Transverse colon (tissue), 4 donors: ENCODE measurements at places on chromosomes 13 and 19. TPM values are rescaled to one million over a fixed set of nuclear protein-coding genes. Genes with fewer than 3 reads are reported as not detected.

ZFP14 gene
- 6.1 TPM for total RNA-seq

DNA sequence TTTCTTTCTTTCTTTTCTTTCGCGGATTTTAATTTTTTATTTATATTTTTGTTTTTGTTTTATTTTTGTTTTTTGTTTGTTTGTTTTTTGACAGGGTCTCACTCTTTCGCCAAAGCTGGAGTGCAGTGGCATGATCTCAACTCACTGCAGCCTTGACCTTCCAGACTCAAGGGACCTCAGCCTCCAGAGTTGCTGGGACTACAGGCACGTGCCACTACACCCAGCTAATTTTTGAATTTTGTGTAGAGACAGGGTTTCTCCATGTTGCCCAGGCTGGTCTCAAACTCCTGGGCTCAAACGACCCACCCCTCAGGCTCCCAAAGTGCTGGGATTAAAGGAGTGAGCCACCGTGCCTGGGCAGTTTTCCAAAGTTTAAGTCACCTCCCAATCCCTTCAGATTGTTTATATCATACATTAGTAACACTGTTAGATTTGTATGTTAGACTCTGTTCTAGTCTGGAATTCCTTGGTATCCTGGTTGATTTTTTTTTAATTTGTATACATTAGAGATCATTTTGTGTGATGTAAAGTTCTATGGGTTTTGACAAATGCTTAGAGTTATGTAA lies 597.3 kb downstream of the DCT start:
- H3K27me3 ChIP-seq, result no peaks in the 10 kb centered on the region
- no peak overlapping the region for H3K27ac ChIP-seq
- no peak for DNase-seq
- H3K4me1 ChIP-seq, result no peaks in the 10 kb centered on the region
- H3K36me3 ChIP-seq, result no peaks in the 10 kb centered on the region
- H3K4me3 ChIP-seq, result no peak overlapping the region

NRTN gene
- 1.6 TPM for total RNA-seq

DLL3 gene
- not detected for total RNA-seq

DNA sequence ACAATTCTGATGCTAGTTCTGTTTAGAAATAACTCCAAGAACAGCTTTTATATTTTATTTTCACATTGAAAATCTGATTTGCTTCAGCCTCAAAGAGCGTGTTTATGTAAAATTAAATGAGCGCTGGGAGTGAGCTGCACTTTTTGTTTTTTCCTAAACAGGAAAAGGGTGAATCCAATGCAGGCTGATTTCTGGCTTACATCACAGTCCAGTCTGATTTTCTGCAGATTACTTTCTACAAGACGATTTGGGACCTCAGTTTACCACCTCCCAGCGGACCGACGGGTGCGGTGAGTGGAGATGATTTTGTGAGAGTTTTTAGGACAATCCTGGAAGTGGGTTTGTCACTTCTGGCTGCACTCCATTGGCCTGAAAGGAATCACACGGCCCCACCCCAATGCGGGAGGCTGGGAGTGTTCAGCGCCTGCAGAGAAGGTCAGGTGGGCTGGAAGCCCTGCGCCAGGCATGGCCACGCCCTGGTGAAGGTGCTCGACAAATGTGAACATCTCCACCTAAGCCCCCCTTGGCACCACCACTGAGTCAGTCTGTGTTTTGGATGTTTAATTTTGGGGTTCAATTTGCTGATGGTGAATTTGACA lies 90.1 kb downstream of the ANKRD10 start:
- H3K27me3 ChIP-seq, result no peaks in the 10 kb centered on the region
- no peaks in the 10 kb centered on the region for H3K36me3 ChIP-seq
- H3K4me1 ChIP-seq, result no peaks in the 10 kb centered on the region
- H3K27ac ChIP-seq, result no peak overlapping the region
- no peak overlapping the region for H3K4me3 ChIP-seq

DNA sequence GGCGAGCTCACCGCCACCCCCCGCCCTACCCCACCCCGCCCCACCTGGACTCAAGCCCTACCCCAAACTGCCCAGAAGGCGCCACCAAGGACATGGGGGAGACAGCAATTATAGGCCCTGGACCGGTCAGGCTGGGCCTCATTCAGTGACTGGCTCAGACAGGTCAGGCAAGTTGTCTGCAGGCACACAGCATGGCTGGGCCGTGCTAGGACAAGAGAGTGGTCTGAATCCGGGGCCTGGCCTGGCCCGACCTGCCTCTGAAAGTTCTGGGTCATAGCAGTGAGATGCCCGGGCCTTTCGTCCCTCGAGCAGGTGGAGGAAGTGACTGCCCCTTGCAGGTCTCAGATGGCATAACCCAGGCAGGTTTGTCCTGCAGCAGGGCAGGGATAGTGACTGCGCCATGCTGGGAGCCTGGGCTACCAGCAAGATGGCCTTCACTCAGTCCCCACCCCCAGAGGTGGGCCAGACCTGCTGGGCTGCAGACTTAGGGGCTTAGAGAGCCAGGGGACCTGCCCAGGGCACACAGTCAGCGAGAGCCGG lies 21.0 kb downstream of the COMP start:
- H3K4me3 ChIP-seq, result no peak overlapping the region
- no peaks in the 10 kb centered on the region for H3K27me3 ChIP-seq
- H3K36me3 ChIP-seq, result no peaks in the 10 kb centered on the region

DNA sequence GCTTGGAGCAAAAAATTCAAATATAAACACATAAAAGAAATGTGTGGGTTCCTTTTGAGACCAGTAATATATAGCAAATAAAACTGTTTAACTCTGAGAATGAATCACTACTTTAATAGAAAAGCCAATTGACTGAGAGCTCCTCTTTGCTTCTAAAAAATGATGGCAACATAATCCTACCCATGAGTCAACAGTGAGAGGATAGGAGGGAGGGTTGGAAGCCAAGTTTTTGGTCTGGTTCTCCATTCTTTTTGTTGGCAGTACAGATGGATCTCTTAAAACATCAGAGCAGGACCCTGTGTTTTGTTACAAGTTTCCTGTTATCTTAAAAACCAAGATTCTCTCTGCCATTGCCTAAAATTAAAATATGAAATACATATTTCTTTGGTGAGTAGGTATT lies 50.0 kb upstream of the POSTN start:
- DNase-seq, result no peak
- no peaks in the 10 kb centered on the region for H3K27me3 ChIP-seq

SIAH3 gene
- total RNA-seq, result not detected

- no peaks in the 10 kb centered on the region for H3K27me3 ChIP-seq
- peaks cover 24% of the 10 kb centered on the region for H3K4me1 ChIP-seq
- no peak overlapping the region for H3K4me3 ChIP-seq
- no peaks in the 10 kb centered on the region for H3K36me3 ChIP-seq
- no peak for DNase-seq
Observed at GRCh38 chr19:40641281-40641680, 40.1 kb downstream of the LTBP4 start.

SYT3 gene
- total RNA-seq, result 0.64 TPM

- no peak overlapping the region for H3K4me3 ChIP-seq
- H3K27ac ChIP-seq, result peak overlapping the region; percentile 25
- DNase-seq, result no peak
- H3K4me1 ChIP-seq, result peaks cover 22% of the 10 kb centered on the region
- H3K27me3 ChIP-seq, result no peaks in the 10 kb centered on the region
- H3K36me3 ChIP-seq, result no peaks in the 10 kb centered on the region
Observed at GRCh38 chr19:35449359-35450043, 1.4 kb downstream of the FFAR2 start.

DNA sequence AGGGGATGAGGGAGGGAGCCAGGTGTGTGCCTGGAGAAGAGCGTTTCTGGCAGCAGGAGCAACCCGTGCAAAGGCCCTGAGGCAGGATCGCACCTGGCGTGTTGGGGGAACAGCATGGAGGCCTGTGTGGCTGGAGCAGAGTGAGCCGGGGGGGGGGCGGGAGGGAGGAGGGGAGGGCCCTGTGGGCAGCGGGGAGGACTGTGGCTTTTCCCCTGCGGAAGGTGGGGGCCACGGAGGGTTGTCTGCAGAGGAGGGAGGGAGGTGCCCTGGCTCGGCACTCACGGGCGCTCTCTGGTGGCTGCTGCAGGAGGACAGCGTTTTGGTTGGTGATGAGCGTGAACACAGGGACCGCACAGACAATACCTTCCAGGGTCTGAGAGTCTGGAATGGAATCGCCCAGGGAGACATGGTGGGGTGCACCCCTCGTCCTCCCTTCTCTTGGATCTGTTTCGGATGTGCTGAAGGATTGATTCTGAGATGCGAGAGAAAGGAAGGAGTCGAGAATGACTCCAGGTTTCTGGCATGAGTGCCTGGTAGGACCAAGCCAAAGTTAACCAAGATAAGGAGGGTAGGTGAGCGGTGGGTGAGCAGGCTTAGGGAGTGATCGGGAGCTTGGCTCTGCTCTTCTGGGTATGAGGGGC lies 6.5 kb downstream of the RAB11B start:
- no peaks in the 10 kb centered on the region for H3K36me3 ChIP-seq
- H3K4me3 ChIP-seq, result no peak overlapping the region
- H3K27ac ChIP-seq, result no peak overlapping the region
- H3K27me3 ChIP-seq, result no peaks in the 10 kb centered on the region

CAMSAP3 gene
- total RNA-seq, result 38.6 TPM

- H3K4me1 ChIP-seq, result peaks cover 25% of the 10 kb centered on the region
- H3K27ac ChIP-seq, result no peak overlapping the region
- H3K27me3 ChIP-seq, result no peaks in the 10 kb centered on the region
- DNase-seq, result peak; percentile 81
- H3K4me3 ChIP-seq, result no peak overlapping the region
Observed at GRCh38 chr19:19361075-19361594, 40.5 kb downstream of the MAU2 start.

GRCh38 chr13:113862931-113863523 lies 849 bp downstream of the GAS6 start:
- peak; percentile 76 for DNase-seq
- H3K27me3 ChIP-seq, result peaks cover 9% of the 10 kb centered on the region
- no peaks in the 10 kb centered on the region for H3K36me3 ChIP-seq
- H3K27ac ChIP-seq, result peak overlapping the region; percentile 92
- peaks cover 36% of the 10 kb centered on the region for H3K4me1 ChIP-seq

WDR88 gene
- total RNA-seq, result not detected

ZIM2 gene
- total RNA-seq, result 0.16 TPM

DNA sequence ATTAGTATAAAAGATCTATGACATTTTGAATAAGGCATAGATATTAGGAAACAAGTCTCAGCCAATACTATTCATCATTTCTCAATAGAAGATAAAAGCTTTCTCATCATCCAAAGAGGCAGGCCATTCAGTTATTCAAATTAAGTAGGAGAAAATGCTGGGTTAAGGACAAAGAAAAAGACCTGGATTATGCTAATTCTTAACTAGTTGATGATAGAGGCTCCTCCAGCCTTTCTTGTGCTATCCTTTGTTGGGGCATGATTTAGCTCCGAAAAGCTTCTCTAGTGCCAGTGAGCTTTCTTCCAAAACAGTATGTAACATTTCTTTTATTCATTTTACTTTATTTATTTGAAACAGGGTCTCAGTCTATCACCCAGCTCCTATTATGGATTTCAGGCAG lies 223.0 kb downstream of the DCLK1 start:
- no peak overlapping the region for H3K27ac ChIP-seq
- H3K4me3 ChIP-seq, result no peak overlapping the region
- H3K36me3 ChIP-seq, result no peaks in the 10 kb centered on the region
- DNase-seq, result no peak
- no peaks in the 10 kb centered on the region for H3K27me3 ChIP-seq

- H3K27ac ChIP-seq, result no peak overlapping the region
- no peak overlapping the region for H3K4me3 ChIP-seq
- no peak for DNase-seq
- H3K4me1 ChIP-seq, result peaks cover 13% of the 10 kb centered on the region
Observed at GRCh38 chr13:43273362-43273761, 250.0 kb downstream of the DNAJC15 start.

GRCh38 chr13:32016119-32016518 lies 15.5 kb upstream of the FRY start:
- H3K27ac ChIP-seq, result no peak overlapping the region
- no peak for DNase-seq
- H3K27me3 ChIP-seq, result no peaks in the 10 kb centered on the region
- no peaks in the 10 kb centered on the region for H3K36me3 ChIP-seq

GRCh38 chr13:100789968-100790367 lies 115.4 kb upstream of the TMTC4 start:
- no peak overlapping the region for H3K4me3 ChIP-seq
- no peaks in the 10 kb centered on the region for H3K36me3 ChIP-seq
- no peaks in the 10 kb centered on the region for H3K4me1 ChIP-seq
- H3K27me3 ChIP-seq, result no peaks in the 10 kb centered on the region
- H3K27ac ChIP-seq, result no peak overlapping the region

PROSER1 gene
- total RNA-seq, result 174 TPM

DNA sequence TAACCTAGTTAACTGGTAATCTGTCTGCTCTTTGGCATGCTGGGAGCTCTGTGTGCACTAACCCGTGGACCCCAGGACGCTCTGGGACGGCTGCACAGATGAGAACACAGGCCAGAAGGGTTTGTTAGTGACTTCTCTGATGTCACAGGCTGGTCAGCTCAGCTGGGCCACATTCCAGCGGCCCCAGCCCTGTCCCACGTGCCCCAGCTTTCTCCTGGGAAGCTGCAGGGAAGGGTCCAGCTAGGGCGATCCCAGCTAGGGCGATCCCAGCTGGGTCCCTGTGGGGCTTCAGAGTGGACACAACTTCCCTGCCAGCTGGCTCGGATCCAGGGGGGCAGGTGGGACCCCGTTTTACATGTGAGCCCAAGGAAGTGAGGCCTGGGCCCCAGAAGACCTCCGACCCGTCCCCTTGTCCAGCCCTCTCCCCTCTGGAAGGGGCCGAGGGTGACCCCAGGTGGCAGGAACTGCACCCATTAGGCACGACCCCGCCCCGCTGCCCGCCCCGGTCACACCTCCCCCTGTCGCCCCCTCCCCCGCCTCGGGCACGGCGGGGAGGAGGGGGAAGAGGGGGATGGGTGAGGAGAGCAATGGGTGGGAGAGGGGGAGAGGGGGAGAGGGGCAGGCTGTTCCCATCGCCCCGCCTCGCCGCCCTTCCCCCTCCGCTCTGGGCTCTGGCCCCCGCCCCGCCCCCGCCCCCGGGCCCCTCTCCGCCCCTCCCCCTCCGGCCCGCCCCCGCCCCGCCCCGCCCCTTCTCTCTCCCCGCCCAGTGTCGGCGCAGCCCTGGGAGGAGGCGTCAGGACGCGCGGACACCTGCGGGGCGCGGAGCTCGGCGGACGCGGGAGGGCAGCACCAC lies 75.2 kb upstream of the MCF2L start:
- H3K27ac ChIP-seq, result peak overlapping the region; percentile 61
- H3K36me3 ChIP-seq, result no peaks in the 10 kb centered on the region
- H3K27me3 ChIP-seq, result peaks cover 24% of the 10 kb centered on the region

- H3K4me3 ChIP-seq, result no peak overlapping the region
- no peaks in the 10 kb centered on the region for H3K4me1 ChIP-seq
- peak; percentile 63 for DNase-seq
- no peaks in the 10 kb centered on the region for H3K36me3 ChIP-seq
Observed at GRCh38 chr13:49746111-49746510, 46.4 kb downstream of the KPNA3 start.

- H3K4me3 ChIP-seq, result no peak overlapping the region
- H3K27me3 ChIP-seq, result peaks cover 31% of the 10 kb centered on the region
- no peak for DNase-seq
- no peaks in the 10 kb centered on the region for H3K4me1 ChIP-seq
- H3K27ac ChIP-seq, result no peak overlapping the region
- H3K36me3 ChIP-seq, result no peaks in the 10 kb centered on the region
Observed at GRCh38 chr19:51664131-51664530, 17.5 kb upstream of the SIGLEC14 start.

- H3K27me3 ChIP-seq, result no peaks in the 10 kb centered on the region
- peaks cover 4% of the 10 kb centered on the region for H3K36me3 ChIP-seq
- peaks cover under 1% of the 10 kb centered on the region for H3K4me1 ChIP-seq
- DNase-seq, result no peak
Observed at GRCh38 chr19:1645299-1645698, 7.1 kb downstream of the TCF3 start.

GRCh38 chr19:49475995-49476880 lies 2.2 kb downstream of the FLT3LG start:
- H3K36me3 ChIP-seq, result no peaks in the 10 kb centered on the region
- peak overlapping the region; percentile 86 for H3K27ac ChIP-seq
- DNase-seq, result no peak
- H3K27me3 ChIP-seq, result no peaks in the 10 kb centered on the region
- peaks cover 5% of the 10 kb centered on the region for H3K4me1 ChIP-seq
